Germinal center (tissue), 1 donor: ENCODE measurements at places on chromosomes 6 and 20.

- no peak for DNase-seq
Measured at GRCh38 chr6:25659633-25660368, 7.8 kb downstream of the SCGN start.

- DNase-seq = no peak
Measured at GRCh38 chr6:45513213-45513618, 135.5 kb upstream of the SUPT3H start.

DNA sequence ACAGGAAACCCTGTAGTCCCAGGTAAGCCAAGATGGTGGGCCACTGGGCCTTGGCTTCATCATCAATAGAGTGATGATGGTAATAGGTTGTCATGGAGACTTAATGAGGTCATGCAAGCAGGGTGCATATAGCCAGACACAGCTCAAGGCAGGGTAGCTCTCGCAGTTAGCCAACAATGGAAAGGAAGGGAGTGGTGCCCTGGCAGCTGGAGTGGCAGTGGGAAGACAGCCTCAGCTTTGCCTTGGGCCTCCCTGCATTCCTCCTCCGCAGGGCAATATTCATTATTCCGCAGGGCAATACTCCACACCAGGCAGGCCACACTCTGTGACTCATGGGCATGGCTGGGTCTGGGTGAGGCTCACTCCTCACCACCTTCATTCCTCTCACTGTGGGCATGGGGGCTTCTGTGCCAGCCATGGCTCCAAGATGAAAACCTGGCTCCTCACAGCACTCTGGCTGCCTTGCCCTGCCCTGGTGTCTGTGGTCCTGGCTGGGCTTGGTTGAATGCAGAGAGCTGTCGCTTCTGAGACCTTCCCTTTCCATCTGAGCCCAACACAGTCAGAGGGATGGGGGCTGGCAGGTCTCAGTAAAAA is 163.1 kb upstream of the PMEPA1 start:
- no peak for DNase-seq

- no peak for DNase-seq
Measured at GRCh38 chr6:168602576-168602975, 161.6 kb downstream of the SMOC2 start.

- no peak for DNase-seq
Measured at GRCh38 chr6:147382945-147383554, 125.4 kb upstream of the SAMD5 start.

GRCh38 chr6:144897441-144897921 is 612.3 kb downstream of the UTRN start:
- DNase-seq = no peak

DNA sequence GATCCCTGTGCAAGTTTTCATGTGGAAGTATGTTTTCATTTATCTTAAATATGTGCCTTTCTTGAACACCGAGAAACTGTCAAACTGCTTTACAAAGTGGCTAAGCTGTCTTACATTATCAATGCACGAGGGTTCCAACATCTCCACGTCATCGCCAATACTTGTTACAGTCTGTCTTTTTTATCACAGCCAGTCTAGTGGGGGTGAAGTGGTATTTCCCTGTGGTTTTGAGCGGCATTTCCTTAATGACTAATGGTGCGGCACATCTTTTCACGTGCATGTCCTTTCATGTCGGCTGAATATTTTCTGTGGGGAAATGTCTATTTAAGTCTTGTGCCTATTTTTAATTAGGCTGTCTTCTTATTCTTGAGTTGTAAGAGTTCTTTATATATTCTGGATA is 280.4 kb downstream of the FOXC1 start:
- DNase-seq = no peak

GRCh38 chr20:61042506-61043385 is 209.3 kb upstream of the CDH4 start:
- no peak for DNase-seq

DNA sequence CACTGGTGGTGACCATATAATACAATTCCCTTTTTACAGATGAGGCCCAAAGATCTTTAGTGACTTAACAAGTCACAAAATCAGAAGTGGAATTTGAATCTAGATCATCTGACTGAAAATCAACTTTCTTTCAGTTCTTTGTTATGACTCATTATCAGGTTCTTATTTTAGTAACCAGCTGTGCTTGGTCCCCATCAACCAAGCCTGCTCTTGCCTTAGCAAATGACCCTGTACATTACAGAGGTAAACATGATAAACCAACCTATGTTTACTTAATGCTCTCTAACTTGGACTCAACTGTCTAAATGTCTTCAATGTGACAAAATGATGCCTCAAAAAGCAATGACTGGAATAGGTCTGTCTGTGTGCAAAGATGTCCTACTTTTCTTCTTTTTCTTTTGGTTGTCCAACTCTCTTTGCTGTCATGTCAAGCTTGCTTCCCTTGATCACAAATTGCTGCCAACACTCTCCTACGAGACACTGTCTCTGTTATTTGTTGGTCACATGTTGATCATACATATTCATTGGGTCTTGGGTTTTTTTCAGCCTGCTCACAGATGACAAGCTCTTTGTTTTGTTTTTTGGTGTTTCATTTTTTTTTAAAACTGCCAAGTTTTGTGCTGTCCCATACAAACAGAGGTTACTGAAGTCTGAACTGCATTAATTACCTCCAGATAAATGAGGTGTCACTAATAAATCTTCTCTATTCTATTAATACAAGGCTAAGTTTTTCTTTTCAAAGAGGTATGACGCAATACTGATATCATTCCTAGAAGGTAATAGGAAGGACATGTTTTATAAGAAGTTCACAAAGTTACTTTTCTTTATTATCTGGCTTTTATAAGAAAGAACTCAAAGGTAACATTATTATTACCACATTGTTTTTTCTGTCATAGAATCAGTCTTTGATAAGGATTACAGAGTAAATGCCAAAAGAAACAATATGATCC is 62.2 kb upstream of the PLN start:
- DNase-seq = no peak
